ENCODE measurements at places on chromosomes 6 and 20.

- no peak for DNase-seq
Measured at GRCh38 chr20:14069796-14070195, 74.5 kb downstream of the MACROD2 start.

GRCh38 chr20:63074631-63075030, 67.9 kb upstream of the BHLHE23 start:
- no peak for DNase-seq

- DNase-seq, result no peak
Measured at GRCh38 chr20:62501801-62502495, 26.2 kb upstream of the GATA5 start.

GRCh38 chr6:90296341-90297114, at the start of gene BACH2:
Gene BACH2, minus strand, starts transcription at chr6:90296843. Its CDS starts 287,999 bp downstream, at chr6:90008844.
- peak; percentile 85 for DNase-seq

GRCh38 chr6:123515715-123516114, 121.0 kb downstream of the TRDN start:
- no peak for DNase-seq

GRCh38 chr6:133855276-133855990, 33.5 kb upstream of the TCF21 start:
- DNase-seq, result no peak

- no peak for DNase-seq
Measured at GRCh38 chr6:20243288-20243687, 31.0 kb upstream of the MBOAT1 start.

- DNase-seq, result no peak
Measured at GRCh38 chr6:89924231-89924630, 30.0 kb downstream of the GJA10 start.

- DNase-seq, result no peak
Measured at GRCh38 chr6:27065183-27065582, 182.3 kb upstream of the PRSS16 start.

GRCh38 chr6:52019881-52020280, 67.5 kb downstream of the PKHD1 start:
- no peak for DNase-seq

DNA sequence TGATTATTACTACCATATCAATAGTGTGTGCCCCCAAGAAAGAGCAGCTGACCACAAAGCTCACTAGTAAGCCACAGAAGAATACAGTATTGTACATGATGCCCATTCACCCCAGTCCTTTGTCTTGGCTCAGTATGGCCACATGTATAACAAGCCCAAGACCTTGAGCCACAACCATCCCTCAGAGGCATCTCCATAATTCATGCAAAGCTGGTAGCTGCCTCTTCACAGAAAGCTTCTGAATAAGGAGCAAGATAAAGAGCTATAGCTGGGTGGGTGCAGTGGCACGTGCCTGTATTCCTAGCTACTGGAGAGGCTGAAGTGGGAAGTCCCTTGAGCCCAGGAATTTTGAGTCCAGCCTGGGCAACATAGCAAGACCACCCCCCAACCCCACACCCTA, 4.8 kb upstream of the BTN1A1 start:
- no peak for DNase-seq

- no peak for DNase-seq
Measured at GRCh38 chr6:23989885-23990533, 136.0 kb upstream of the NRSN1 start.

- DNase-seq, result no peak
Measured at GRCh38 chr6:128574402-128574801, 54.0 kb upstream of the PTPRK start.

DNA sequence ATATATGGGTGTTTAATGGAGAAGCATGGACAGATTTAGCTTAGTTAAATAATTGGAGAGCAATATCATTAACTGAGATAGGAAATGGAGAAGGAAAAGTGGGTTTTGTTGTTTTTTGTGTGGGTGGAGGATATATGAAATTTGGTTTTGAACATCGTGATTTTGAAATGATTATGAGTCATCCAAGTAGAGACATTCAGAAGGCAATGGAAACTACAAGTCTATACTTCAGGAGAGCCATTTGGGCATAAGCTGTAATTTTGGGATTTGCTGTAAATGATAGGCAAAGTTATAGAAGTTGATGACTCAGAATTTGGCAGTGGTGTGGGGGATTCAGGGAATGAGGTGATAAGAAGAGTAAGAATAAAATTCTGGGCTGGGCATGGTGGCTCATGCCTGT, 27.4 kb upstream of the FAM135A start:
- no peak for DNase-seq

- DNase-seq, result no peak
Measured at GRCh38 chr6:2823104-2823850, 18.4 kb downstream of the SERPINB1 start.

GRCh38 chr6:169201985-169202384, 51.7 kb downstream of the THBS2 start:
- no peak for DNase-seq

- no peak for DNase-seq
Measured at GRCh38 chr6:45924763-45925342, 90.8 kb downstream of the CLIC5 start.

- no peak for DNase-seq
Measured at GRCh38 chr20:50133474-50134217, 19.9 kb downstream of the PEDS1 start.

- no peak for DNase-seq
Measured at GRCh38 chr6:89680551-89680950, 42.0 kb upstream of the LYRM2 start.

DNA sequence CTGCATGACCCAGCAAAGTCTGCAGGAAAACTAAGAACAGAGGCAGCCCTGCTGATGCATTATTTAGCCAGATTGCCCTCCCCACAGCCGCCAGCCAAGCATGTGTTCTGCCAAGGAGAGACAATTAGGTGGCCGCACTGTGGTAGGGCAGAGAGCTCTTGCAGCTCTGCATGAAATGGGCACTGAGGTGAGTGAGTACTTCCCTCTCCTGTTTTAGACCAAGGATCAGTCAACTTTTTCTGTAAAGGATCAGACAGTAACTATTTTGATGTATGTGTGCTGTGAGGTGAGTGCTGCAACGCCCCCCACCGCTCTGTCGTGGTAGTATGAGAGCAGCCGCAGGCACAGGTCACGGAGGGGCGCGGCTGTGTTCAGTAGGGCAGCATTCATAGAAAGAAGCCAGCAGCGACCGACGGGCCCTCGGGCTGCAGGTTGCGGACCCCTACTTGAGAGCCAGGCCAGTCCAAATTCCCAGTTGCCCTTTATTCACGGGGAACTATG, 23.8 kb upstream of the FAM50B start:
- no peak for DNase-seq

DNA sequence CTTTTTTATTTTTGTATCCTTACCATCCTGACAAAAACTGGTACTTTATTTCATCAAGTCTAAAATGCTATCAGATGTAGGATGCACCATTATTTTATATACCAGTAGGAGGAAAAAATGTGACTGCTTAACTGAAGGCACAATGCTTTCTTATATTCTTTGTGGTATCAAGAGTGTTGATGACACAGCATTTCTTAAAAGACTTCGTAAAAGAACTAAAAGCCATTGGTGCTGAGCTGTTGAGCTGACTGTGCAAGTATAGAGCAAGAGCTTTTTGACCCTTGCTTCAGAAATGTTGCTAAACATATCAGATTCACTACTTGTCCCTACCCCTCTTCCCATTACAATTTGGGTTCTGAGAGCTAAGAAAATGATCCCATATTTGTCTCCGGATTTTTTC, 17.5 kb downstream of the SF3B5 start:
- no peak for DNase-seq

DNA sequence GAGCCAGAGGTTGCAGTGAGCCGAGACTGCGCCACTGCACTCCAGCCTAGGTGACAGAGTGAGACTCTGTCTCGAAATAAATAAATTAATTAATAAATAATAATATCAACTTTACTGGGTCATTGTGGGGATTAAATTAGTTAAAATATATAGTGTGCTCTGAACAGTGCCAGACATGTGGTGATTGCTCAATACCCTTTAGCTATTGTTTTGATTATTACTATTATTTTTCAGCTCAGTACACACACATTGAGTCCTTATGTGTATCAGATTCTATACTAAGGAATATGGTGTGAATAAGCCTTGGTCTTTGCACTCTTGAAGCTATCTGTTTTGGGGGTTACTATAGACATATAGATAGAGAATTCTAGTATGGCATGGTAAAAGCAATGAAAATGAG, 28.9 kb downstream of the TREML1 start:
- DNase-seq, result no peak

DNA sequence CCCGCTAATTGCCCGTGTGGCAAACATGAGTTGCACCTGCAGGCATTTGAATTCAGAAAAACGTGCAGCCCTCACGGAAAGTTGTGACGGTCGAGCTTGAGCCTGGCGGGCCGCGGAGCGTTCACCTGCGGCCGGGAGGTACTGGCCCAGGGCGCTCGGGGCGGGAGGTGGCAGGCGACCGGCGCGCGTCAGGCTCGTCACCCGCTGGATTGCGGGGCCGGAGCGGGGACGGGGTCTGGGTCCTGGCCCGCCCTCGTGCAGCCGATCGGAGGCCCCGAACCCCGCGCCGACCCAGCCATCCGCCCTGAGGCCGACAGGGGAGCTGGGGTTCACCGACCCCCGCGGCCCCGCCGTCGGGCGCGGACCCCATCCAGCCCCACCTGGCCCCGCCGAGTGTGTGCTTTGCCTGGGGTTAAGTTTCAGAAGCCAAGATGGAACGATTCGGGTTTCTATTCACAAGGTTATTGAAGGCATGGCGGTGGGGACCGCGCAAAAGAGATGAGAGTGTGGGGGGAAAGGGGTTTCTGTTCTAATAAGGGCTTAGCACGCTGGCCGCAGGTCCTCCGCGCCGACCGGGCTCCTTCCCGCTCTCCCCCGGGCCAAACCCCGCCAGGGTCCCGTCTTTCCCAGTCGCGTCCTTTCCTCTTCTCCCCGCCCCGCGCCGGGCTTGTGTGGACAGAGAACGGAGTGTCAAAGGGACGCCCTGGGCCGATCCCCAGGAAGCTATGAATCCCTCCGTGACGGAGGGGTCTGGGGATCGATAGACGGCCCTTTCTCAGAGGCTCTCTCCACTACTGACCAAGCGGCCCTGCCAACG, 1.6 kb upstream of the HEY2 start:
- DNase-seq, result no peak

DNA sequence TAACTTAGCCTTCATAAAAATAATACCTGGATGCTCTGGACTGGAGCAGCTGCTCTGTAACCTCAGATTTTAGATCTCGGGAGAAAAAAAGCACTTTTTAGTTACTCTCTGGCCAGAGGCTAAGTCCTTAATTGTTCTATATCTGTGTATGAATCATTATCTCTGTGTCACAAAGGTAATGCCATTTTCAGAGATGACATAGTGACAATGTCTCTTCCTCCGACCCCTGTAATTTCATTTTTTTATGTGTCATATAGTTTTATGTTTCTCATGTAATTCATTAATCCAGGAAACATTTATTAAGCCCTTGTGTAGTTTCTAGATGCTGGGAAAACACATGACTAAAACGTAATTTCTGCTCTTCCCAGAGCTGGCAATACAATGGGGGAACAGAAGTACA, 55.6 kb downstream of the SENP6 start:
- no peak for DNase-seq

GRCh38 chr20:17377231-17377630, 150.4 kb downstream of the PCSK2 start:
- DNase-seq, result no peak

GRCh38 chr6:88157106-88157505, 9.0 kb downstream of the CNR1 start:
- no peak for DNase-seq

GRCh38 chr20:24643731-24644626, 174.6 kb downstream of the SYNDIG1 start:
- DNase-seq, result no peak

DNA sequence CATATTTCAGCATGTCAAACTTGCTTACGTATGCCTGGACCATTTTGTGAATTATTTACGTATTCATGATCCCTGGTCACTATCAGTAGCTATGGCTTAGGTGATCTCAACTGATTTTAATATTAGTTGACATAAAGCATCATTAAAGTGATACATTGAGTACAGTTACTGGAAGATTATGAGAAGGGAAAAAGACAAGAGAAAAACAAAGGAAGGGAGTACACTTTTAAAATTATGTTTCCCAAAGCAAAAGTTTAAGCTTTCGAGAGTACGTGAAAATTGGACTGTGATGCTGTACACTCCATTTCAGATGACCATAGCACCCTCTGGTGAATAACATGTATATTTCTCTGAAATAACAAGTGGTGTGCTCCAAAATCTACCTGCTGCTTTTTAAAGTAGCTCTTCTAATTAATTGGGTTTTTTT, 215.0 kb upstream of the HSF2 start:
- no peak for DNase-seq

GRCh38 chr20:53655625-53656292, 62.1 kb upstream of the ZNF217 start:
- no peak for DNase-seq

DNA sequence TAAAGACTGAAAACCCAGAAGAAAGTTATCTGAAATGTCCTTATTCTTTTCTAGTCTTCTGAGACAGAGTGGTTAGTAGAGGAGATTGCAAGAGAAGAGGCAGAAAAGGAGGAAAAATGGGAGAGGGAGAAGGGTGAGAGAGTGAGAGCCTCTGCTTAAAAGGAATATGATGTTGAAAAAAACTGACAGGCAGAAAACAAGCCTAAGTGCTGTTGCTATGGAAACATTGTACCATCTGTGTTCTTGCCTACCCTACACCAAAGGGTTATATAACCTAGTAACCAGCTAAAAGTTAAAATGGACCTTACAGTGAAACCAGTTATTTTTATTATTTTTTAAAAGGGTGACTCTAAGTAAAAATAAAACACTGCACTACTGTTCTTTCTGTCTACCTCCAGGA, 28.3 kb upstream of the SH3BGRL2 start:
- DNase-seq, result no peak

DNA sequence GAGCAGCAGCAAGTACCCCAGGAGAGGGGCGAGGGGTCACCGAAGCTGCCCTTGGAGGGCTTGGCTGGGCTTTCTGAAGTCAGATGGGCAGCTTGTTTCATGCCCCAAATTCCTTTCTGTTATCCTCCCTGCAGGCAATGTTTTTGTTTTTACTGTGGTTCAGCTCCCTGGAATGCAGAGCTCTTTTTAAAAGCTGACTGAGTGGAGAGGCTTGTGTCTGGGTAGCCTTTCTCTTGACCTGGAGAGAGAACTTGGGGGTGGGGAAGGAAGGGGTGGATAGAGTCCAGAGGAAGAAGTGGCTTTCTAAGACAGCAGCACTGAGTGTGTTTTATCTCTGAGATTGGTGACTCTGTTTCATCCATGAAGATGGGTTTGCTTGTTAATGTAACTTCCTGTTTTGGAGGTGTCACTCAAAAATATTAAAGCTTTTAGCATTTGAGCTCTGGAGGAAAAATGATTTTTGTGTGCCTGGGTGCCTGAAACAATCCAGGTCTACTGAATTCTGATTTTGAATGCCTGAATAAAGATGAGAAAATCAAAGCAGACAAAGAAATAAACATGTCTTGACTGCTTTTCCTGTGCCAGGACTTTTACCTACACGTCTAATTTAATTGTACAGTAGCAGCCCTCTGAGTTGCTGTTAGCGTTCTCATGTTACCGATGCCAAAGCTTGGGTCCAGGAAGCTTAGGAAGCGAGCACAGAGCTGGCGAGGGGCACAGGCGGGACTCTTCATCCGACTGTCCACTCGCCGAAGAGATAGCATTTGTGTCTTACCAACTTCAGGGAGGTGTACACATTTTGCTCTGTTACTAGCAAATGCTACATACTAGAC, 78.2 kb upstream of the EEF1E1 start:
- DNase-seq, result no peak
